ENCODE measurements at places on chromosomes 12 and 14.

DNA sequence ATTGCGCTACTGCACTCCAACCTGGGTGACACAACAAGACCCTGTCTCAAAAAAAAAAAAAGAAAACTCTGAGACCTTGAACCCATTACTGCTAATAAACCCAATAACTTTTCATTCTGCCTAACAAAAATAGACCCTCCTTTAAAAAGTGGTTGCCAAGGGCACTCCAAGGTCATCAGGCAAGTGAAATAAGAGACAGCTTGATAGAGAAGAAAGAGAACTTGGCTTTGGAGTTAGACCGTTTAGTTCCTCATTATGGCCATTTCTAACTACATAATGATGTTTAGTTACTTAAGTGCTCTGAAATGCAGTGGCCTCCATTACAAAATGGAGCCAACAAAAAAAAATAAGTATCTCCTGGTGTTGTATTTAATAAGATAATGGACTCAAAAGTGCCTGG, 55.9 kb downstream of the PHLDA1 start:
- DNase-seq: no peak

GRCh38 chr12:30391766-30392366, 303.8 kb downstream of the IPO8 start:
- DNase-seq: no peak

- no peak for DNase-seq
These were observed at the start of gene ARHGAP9 for GRCh38 chr12:57479376-57480115. ARHGAP9 (minus strand) TSS chr12:57479866; CDS start chr12:57479406, 460 bp downstream.

GRCh38 chr12:20309504-20310148, 58.7 kb upstream of the PDE3A start:
- no peak for DNase-seq

GRCh38 chr12:116982791-116983411, 72.2 kb downstream of the FBXW8 start:
- DNase-seq: no peak

Measured in activated CD8-positive, alpha-beta memory T cell treated with anti-CD3 and anti-CD28 coated beads for 1 hour (primary cell).